Activated naive CD4-positive, alpha-beta T cell treated with anti-CD3 and anti-CD28 coated beads, Interleukin-2, amount 10 ng/mL, durations not matched to agents 5 hours and 36 hours (primary cell): ENCODE measurements at places on chromosomes 6 and 20. TPM values are rescaled to one million over a fixed set of nuclear protein-coding genes. Genes with fewer than 3 reads are reported as not detected.

IL17F gene
- not detected for total RNA-seq

TSHZ2 gene
- 10.3 TPM for total RNA-seq

NKAIN4 gene
- not detected for total RNA-seq

NXT1 gene
- total RNA-seq = 26.1 TPM

ABHD16B gene
- total RNA-seq = 0.13 TPM

TNNC2 gene
- total RNA-seq = not detected

PRSS16 gene
- total RNA-seq = 1.1 TPM
